Peyer's patch (tissue), 4 donors: ENCODE measurements at places on chromosomes 6 and 20. TPM values are rescaled to one million over a fixed set of nuclear protein-coding genes. Genes with fewer than 3 reads are reported as not detected.

CCN6 gene
- not detected for total RNA-seq

LHFPL5 gene
- total RNA-seq = not detected

ZNF311 gene
- total RNA-seq = 1.4 TPM

PRSS35 gene
- total RNA-seq = not detected

BPIFB2 gene
- not detected for total RNA-seq

NRSN1 gene
- total RNA-seq = not detected

CGA gene
- total RNA-seq = not detected

MBOAT1 gene
- total RNA-seq = 57.0 TPM

DUSP15 gene
- 2.3 TPM for total RNA-seq

TXLNB gene
- total RNA-seq = 1.7 TPM

NFATC2 gene
- 38.0 TPM for total RNA-seq

NKAIN4 gene
- not detected for total RNA-seq

SLC17A3 gene
- total RNA-seq = not detected

- DNase-seq = no peak
Observed at GRCh38 chr6:112036088-112036637, 17.7 kb upstream of the CCN6 start.

GRCh38 chr6:167098825-167099225 is 24.1 kb upstream of the CCR6 start:
- no peak for DNase-seq

- peak; percentile 57 for DNase-seq
Observed at GRCh38 chr20:433300-433975, 25.3 kb downstream of the RBCK1 start.

DNA sequence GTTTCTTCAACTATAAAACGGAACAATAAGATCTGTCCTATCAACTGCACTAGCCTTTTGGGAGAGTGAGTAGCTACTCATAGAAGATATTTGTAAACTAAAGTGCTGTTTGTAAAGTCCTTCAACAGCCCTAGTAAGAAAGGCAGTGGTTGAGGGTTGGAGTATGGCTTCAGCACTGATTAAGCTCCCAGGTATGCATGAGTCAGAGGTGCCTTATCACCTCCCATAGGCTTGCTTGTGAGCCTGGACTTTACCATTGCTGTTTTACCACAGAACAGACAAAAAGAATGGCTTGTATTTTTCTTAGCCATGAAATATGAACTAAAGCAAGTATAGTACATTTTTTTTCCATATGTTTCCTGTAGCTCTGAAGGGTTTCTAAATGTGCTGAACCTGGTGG is 44.1 kb downstream of the SAMD3 start:
- DNase-seq = no peak

GRCh38 chr6:47670851-47671250 is 27.5 kb upstream of the ADGRF4 start:
- no peak for DNase-seq

DNA sequence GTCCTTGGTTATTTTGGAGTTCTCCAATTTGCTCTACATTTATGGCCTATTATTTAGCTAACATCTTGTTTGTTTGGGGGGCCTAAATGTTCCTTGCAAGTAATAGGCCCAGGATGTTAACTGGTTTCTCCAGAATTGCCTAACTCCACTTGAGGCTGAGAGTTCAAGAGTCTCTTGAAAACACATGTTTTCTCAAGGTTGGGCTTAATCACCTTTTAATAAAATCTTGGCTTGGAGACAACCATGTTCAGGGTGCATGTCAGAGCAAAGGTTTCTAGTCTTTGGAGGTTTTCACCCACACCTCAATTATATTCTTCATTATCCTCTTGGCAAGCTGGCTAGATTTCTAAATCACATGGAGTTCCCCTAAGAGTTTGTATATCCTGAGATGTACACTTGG is 54.2 kb downstream of the KLHL31 start:
- DNase-seq = no peak

GRCh38 chr6:156852858-156853216 is 75.7 kb downstream of the ARID1B start:
- no peak for DNase-seq

DNA sequence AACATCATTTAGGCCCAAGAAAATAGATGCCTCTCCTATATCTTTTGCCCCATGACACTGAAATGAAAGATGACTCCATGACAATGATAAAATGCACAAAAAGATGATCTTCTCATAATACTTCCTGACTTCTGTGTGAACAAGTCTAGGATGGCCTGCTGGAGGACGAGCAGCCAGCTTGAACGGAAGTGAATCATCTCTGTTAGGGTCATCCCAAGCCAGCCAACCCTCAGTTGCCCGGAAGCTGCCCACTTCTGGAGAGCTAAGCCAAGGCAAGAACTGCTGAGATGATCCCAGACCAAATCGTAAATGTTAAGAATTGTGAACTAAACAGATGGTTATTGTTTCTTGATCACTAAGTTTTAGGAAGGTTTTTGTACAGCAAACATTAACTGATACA is 249.7 kb upstream of the HS3ST5 start:
- no peak for DNase-seq

- DNase-seq = no peak
Observed at GRCh38 chr6:115832786-115833185, 227.9 kb downstream of the FRK start.

DNA sequence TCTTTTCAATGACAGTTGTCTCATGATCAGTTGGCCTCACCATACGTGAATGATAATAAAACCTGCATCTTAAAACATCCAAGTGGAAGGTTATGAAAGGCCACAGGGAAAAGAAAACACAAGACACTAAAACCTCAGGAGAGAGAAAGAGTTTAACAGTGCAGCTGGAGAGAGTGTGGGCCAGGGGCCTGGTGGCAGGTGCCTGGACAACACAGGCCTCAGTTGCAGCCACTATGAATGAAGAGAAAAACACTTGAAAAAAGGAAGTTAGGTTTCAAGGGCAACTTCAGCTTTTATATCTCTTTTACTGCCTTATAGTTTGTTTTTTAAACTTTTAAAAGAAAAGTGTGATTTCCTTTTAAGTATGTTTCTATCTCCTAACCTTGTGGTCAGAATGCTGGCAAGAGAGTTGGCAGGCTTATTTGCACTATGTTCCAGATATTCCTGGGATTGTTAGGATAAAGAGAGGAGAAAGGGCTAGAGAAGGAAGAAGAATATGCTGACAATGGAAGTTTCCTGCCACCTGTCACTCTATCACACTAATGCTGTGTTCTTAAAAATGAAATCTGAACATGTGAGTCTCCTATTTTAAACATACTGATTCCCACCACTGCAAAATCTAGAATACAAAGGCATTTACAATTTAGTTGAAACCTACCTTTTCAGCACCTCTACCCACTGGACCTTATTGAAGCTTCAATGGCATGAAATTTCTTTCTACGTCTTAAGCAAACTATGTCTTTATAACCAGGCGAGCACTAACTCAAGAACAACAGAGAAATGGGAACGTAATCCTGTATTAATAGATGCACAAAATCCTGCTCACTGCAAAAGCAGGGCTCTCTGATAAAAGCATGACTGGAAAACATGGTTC is 222.4 kb downstream of the CD83 start:
- DNase-seq = no peak

DNA sequence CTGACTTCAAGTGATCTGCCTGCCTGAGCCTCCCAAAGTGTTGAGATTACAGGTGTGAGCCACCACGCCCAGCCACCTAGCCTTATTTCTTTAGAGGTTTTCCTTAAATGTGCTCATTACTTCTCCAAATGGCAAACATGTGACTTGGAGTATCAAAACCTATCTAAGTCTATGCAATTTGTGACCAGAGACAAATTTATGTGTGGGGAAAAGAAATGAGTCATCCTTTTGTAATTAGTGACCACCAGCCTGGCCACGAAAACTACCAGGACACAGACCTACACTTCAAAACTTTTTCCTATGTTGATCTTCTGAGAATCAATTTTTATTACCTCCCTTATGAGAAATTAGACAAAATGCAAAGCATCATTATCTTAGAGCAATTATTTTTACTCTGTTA is 64.6 kb upstream of the OGFRL1 start:
- no peak for DNase-seq

DNA sequence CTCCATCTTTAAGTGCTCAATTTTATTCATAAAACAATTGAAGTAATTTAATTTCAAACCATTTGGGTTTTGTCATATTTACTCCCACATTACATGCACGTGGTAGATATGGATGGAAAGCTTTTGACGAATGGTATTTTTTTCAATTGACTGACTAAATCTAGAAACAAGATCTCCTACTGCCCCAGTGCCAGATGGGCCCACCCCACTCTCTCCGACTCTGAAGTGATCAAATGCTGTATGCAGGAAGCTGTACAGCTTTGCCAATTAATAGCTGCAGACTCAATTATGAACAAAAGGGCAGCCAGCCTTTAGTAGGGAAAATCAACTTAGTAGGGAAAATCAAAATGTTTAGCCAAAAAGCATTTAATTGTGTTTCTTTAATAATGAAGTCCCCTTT is 46.2 kb downstream of the PACRG start:
- no peak for DNase-seq

DNA sequence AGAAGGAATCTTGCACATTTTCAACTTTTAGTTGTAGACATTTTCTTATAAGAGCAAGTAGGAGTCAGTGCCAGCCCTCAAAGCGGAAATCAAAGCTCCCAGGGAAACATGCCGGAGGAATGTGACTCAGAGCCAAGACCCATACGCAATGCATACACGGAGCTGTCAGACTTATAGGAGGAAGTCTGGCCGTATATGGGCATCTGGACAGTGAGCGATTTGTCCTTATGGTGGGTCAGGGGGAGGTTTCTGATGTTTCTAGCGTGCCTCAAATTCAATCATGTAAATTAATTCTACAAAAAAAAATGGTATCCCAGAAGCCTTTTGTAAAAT is 3.6 kb upstream of the CCN2 start:
- no peak for DNase-seq

DNA sequence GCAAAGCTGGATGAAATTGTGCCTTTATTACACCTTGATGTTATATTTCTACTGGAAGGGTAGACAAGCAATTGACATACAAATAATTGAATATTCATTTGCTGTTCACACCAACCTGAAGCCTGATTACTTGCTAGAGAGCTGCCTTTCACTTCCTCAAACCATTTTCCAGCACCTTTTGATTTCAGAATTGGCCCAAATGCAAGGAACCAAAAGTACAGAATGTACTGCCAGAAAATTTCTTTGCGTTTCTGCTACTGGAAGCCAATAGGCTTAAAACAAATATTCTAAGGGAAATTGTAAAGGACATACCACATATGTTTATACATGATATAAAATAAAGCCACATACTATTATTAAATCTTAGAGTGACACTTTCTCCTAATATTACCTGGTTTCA is 94.5 kb downstream of the RFPL4B start:
- no peak for DNase-seq

DNA sequence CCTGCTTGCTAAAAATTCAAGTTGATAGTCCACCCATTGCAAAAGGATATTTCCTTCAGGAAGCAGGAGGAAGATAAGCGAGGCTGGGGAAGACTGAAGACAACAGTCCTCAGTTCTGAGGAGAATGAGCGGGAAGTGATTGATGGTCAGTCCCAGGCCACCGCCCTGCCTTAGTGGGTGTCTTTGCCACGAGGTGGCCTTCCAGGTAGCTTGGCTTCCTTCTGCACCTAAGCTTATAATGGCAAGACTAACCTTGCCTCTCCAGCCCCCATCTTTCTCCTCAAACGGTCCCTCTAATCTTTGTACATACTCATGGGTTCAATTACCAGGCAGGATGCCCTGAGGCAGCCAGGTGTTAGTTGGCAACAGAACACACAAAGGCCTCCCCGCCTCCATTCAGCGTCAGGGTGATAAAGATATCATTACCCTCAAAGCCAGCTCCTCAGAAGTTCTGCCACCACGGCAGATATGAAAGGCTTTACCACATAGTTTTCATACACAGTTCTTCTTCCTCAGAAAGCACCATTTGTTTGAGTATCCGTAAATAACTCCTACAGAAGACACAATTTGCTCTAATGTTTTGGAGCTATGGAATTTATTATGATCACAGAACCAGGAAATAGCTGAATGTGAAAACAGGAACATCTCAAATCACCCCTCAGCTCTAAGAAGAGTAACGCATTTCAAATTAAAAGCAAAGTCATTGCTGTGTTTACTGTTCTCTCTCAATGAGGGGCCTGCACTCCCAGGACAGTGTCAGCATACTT is 249.4 kb downstream of the ATXN1 start:
- no peak for DNase-seq
